ENCODE measurements at places on chromosomes 11 and 22.
A peak's percentile ranks its signal among the peaks of the same experiment; 100 is the strongest.

GRCh38 chr22:38289583-38290082 lies 16.8 kb upstream of the TMEM184B start:
- no peak for DNase-seq

DNA sequence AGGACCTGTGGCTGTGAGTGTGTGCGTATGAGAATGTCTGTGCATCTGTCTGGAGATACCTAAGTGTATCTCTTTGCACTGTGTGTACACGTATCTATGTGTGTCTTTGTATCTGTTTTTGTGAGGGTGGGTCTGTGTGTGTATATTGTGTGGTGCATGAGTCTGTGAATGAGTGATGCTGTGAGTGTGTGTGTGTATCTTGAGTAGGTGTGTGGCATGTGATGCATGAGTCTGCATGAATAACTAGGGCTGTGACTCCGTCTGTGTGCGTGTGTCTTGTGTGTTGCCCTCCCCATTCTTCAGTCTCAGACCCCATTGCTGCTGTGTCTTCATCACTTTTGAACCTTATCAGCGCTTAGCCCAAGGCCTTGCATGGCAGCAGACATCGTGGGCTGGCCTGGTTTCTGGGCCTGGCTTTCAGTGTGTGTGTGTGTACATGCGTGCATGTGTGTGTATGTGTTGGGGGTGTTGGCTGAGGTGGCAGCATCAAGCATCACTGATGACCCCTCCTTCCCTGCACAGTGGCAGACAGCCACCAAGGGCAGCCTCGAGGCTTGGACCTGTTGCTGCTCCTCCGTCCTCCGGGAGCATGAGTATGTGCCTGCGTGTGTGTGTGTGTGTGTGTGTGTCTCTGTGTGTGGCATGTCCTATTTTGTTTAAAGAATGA lies 1.4 kb downstream of the SGSM1 start:
- no peak for DNase-seq

GRCh38 chr22:31635638-31636306 lies 26.2 kb downstream of the PISD start:
- no peak for DNase-seq

- no peak for DNase-seq
Observed at GRCh38 chr22:28116219-28116673, 197.2 kb upstream of the PITPNB start.

GRCh38 chr22:48982321-48982905 lies 845.3 kb downstream of the BRD1 start:
- no peak for DNase-seq

DNA sequence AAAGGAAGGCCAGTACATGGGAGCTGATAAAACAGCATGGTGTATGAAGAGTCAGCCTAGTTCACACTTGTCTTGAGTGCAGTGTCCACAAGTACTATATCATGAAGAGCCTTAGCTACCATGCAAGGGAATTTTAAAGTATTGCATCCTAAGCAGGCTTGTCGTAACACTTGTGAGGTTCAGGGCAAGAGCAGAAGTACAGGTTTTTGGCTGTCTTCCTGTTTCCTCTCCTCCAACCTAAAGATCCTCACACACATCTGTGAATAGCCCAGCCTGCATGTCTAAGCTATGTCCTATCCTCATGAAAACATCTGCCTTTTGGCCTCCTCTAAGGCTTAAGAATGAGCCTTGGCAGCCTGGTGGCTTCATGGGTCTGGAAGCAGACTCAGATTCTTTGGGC lies 34.6 kb upstream of the TMEM123 start:
- DNase-seq, result no peak

- no peak for DNase-seq
Observed at GRCh38 chr11:114785820-114786219, 107.5 kb downstream of the NXPE2 start.

DNA sequence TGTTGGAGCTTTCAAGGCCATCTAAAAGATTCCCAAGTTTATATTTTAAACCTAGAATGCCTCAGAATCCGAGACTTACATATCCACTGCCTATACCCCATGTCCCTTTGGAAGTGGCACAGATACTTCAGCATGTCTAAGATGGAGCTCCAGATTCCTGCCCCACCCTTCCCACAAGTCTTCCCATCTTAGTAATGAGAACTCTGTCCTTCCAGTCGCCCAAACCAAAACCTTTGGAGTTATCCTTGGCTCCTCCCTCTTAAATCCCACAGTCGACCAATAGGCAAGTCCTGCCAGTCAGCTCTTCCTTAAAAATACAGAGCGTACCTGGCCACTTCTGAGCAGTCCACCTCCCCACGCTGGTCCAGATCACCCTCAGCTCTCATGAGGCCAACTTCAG lies 4.3 kb downstream of the POLD4 start:
- DNase-seq, result no peak

- no peak for DNase-seq
Observed at GRCh38 chr22:17729561-17729960, 44.7 kb downstream of the BID start.

DNA sequence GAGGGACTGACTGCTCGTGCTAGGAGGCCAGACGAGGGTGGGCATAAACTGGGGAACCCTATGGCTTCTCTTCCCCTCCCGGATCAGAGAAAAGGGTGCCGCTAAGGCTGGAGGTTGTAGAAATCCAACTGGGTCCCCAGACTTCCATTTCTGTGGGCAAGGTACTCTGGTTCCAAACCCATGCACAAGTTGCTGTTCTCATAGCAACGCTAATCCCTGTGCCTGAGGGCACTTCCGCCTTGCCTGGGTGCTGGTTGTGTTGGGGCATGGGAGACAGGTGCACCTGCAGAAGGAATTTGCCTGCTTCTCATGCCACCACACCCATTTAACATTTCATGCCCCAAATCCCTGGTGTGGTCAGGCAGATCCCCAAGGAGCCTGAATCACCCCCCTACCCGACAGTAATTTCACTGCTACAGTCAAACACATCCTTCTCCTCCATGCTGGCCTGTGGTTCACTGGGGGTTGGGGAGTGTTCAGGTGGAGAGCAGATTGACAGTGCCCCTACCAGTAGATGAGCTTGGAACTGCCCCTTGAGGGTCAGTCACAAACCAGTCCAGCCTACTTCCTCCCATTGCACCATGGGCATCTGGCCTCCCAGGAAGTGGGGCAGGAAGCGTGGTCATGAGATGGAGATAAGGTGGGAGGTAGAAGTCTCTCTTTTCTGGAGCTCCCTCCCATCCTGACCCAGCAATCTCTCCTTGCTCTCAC lies 1.2 kb downstream of the C2CD2L start:
- peak; percentile 27 for DNase-seq

DNA sequence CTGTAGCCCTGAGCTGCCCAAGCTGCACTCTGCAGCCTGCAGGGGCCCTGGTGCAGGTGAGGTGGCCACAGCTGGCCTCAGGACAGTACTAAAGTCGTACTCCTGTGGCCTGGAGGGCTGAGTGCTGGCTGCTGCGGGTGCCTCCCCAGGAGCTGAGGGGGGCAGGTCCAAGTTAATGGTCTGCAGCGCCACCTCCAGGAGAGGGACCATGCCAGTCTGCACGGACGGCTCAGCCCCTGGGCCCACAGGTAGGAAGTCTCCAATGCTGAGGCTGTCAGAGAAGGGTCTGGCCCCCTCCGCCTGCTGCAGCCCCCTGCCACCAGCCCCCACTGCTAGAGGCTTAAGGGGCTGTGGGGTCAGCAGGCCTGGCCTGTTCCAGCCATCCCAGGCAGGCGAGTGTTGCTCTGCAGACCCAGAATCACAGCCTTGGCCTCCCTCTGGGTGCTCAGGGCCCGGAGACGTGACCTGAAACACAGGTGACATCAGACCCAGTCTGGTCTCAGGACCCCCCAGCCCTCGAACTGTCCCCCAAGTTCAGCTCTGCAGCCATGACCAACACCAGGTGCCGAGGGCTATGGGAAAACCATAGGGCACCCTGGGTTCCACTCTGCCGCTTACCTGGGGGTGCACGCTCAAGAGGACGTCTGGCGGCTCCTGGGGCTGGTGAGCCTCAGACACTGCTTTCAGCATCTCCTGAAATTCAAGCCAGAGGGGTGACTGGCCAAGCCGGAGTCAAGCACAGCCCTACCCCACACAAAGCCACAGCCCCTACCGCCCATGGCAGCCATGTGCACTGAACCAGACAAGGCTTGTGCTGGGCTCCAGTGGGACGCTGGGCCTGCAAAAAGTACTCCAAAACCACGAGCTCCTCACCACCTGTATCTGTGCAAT lies 20.8 kb downstream of the SELENOO start:
- DNase-seq, result no peak

DNA sequence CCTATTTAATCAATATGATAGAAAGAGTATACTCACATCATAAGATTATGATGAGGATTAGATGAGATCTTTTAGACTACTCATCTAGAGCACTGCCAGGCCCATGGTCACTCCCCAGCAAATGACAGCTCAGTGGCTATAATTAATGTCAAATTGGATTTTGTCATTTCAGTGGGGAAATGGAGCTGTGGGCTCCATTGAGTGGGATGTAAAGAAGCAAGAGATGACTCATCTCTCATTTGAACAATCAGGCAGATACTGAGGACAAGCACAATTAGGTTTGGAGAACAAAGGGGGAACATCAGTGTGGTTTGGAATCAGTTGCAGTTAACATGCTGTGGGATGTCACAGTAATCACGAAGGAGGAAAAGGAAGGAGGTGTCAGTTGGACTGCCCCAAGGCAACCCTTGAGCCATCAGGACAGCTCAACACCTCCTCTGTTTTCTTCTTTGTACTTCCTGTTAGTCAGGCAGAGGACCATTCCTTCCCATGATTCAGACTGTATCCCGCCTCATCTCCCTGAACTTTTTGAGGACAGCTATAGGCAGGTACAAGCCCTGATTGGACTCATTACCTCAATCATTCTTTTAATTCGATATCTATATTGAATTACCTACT lies 473.7 kb upstream of the ISX start:
- DNase-seq, result no peak

GRCh38 chr22:49018601-49019000 lies 809.1 kb downstream of the BRD1 start:
- no peak for DNase-seq

DNA sequence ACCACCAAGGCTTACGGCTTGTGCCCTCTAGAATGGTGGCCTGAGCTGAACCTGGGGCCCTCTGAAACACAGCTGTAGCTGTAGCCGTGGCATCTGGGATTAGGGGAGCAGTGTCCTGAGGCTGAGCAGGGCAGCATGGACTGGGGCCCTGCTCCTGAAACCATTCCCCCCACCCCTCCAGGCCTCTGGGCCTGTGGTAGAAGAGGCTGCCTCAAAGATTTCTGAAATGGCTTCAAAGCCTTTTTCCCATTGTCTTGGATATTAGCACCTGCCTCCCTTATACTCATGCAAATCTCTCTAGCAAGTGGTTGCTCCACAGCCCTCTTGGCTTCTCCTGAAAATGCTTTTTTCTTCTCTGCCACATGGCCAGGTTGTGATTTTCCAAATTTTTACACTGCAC lies 106.9 kb downstream of the CTNND1 start:
- DNase-seq, result no peak

DNA sequence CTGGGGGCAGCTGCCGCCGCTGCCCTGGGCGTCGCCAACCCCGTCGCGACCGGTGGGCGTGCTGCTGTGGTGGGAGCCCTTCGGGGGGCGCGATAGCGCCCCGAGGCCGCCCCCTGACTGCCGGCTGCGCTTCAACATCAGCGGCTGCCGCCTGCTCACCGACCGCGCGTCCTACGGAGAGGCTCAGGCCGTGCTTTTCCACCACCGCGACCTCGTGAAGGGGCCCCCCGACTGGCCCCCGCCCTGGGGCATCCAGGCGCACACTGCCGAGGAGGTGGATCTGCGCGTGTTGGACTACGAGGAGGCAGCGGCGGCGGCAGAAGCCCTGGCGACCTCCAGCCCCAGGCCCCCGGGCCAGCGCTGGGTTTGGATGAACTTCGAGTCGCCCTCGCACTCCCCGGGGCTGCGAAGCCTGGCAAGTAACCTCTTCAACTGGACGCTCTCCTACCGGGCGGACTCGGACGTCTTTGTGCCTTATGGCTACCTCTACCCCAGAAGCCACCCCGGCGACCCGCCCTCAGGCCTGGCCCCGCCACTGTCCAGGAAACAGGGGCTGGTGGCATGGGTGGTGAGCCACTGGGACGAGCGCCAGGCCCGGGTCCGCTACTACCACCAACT lies 1.0 kb downstream of the FUT4 start:
- DNase-seq, result no peak

- no peak for DNase-seq
Observed at GRCh38 chr11:66373265-66373664, 1.7 kb upstream of the SLC29A2 start.

DNA sequence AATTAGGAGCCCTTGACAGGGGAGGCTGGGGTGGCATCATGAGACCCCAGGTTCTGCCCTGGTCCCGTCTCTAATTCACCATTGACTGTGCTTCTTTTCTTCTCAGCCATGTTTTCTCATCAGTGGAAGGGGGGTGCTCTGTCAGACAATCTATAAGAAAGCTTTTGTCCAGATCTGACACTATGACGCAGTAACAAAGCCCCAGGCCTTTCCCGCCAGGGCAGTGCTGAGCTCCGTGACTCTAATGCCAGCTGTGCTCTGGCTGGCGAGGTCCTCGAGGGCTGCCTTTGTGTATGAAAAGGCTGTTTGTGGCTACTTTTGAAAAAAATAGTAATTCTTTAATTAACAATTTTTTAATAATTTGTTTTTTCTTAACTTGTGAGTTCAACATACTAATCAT lies 3.2 kb downstream of the CD6 start:
- DNase-seq, result no peak

DNA sequence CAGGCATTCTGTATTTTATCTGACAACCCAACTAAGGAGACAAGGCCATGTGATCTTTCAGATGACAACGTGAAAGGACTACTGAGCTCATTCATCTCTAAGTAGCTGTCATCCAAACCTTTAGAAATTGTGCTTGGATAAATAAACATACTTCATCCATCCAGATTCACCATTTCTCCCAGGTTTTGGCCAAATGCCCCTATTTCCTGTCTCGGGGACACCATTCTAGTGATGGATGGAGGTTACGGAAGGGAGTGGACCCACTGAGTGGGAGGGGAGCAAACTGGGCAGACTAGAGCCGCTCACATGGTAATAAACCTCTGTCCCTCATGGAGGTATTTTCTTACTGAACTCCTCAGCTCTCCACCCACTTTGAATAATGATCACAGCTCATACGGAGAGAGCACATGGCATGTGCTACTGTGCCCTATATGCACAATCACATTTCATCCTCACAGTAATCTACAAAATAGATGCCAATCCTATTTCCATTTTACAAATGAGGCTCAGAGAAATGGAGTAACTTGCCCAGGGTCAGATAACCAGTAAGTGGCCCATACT lies 114.4 kb downstream of the SLC1A2 start:
- no peak for DNase-seq

DNA sequence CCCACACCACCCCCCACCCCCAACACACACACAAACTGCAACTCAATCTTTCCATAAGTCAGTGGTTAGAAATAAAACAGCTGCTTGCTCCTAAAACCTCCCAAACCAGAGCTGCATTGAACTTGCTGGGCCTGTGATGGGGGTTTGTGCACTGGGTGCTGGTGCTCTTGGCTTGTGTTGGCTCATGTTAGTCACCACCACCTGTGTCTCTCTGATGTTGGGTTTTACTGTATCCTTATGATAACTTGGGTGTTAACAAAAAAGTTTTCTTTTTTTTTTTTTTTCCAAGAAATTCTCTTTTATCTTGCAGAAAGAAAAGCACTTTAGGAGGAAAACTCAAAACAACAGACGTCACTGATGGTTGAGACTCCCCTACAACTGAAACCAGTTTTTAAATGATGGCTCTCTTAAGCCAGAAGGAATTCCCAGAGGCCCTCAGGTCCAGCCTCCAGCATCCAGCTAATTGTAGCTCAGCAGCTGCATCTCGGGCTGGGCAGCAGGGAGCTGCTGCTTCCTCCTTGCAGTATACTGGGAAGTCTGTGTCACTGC lies 79.9 kb upstream of the DRD2 start:
- DNase-seq, result no peak

- DNase-seq, result no peak
Observed at GRCh38 chr11:124633355-124633754, 10.7 kb downstream of the TBRG1 start.

Data from activated naive CD4-positive, alpha-beta T cell treated with Interleukin-2 at 50 U/mL for 16 hours (primary cell).